ENCODE measurements at places on chromosomes 7 and 10. TPM values are rescaled to one million over a fixed set of nuclear protein-coding genes. Genes with fewer than 3 reads are reported as not detected.

Gene GBX1
- not detected for total RNA-seq

Gene OR2A1
- total RNA-seq = 0.12 TPM

Gene C10orf67
- total RNA-seq = 0.16 TPM

Gene RGR
- total RNA-seq = not detected

Gene IGFBP3
- total RNA-seq = 38.9 TPM

Gene FGFR2
- 23.0 TPM for total RNA-seq

Gene CPXM2
- 16.8 TPM for total RNA-seq

Gene LOXL4
- total RNA-seq = 93.3 TPM

Gene ANKRD30A
- not detected for total RNA-seq
